ENCODE measurements at places on chromosomes 6 and 20.

GRCh38 chr6:14799928-14800327 is 445.9 kb upstream of the JARID2 start:
- peak; percentile 62 for DNase-seq

DNA sequence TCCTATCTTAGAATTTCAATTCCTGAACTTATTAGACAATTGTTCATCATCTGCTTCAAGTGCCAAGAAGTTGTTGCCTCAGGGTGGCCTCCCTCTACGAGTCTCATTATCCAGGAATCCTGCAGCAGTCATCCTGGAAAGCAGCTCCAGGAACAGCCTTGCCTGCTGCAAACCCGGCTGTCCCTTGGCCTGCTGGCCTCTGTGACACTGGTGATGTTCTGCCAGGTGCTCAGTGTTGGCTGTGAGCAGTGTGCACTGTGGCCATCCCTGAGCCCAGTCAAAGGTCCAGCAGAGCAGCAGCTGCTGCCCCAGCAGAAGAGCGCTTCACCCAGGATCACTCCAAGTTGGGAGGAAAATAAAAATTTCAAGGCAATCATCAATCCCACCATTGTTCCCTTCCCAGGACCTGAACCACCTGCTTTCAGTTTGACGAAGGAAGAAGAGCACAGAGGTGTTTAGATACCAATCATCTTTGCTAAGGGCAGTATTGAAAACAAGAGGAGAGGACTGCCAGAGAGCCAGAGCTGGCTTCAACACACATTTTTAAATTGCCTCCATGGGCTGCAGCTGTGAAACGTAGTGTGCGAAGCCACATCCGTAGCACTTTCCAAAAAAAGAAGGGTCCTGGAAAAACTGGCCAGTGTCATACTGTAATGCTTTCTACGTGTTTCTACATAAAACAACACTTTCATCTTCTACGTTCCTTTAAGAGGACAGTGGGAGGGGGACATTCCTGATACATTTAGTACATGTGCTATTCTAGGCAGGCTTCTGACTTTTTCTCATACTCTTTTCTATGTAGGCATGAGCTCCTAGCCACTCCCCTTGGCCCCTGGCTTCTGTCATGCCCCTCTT is 7.2 kb upstream of the FAM50B start:
- peak; percentile 79 for DNase-seq

DNA sequence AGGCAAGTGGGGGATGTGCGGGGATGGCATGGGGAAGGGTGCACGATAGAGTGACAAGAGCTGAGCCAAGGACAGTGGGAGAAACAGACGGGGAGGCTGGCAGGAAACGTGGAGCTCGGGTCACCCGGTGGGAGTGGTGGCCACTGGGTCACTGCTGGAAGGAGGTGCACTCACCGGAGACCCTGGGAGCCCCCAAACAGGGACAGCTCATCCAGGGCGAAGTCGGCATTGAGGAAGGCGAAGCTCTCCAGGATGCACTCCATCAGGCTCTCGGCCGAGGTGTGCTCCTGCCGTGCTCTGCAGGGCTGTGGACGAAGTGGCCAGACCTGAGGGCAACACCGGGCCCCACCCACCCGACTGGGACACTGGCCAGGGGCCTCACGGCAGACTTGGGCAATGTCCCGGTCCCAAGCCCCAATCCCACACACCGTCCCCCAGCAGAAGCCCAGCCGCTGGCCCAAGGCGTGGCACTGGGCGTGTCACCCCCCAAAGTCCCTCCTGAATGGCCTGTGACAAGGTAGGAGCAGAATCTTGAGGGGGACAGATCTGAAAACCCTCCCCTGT is 87.3 kb downstream of the PTPN1 start:
- DNase-seq, result no peak

DNA sequence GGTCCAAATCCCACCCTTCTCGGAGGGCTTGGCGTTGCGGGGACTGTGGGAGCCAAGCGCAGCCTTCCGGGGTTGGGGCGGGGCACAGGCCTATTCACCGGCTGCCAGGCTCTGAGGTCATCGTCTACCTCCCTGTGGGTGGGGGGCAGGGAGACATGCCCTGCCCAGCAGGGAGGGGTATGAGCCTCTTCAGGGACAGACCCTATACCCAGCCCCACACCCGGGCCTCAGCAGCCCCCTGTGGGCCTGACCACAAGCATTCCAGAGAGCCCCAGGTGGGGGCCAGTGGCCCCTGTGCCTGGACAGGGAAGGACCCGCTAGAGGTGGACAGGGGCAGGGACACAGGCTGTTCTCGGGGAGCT is 11.6 kb downstream of the LAMA5 start:
- no peak for DNase-seq

DNA sequence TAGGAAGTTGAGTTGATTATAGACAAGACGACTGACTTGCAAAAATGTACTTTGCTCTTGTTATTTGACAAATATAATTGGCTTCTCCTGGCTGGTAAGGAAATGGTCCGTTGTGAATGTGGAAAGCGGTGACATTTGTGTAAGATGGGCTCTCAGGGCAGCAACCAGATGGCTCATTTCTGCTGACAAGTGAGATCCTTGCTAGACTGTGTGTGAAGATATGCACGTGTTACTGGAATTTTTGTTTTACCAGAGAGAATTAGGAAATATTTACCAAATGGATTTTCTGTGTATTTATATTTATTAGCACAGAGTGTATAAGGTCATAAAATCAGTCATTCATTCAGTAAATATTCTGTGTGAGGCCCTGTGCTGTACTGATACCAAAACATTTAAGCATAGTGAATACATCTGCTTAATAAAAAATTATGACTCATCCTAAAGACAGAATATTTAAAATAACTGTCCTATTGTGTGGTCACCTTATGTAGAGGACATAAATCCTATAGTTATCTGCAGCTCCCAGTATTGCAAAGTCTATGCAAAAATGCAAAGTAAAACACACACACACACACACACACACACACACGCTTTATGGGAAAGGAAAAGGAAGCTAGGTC is 109.9 kb upstream of the ASF1A start:
- no peak for DNase-seq

DNA sequence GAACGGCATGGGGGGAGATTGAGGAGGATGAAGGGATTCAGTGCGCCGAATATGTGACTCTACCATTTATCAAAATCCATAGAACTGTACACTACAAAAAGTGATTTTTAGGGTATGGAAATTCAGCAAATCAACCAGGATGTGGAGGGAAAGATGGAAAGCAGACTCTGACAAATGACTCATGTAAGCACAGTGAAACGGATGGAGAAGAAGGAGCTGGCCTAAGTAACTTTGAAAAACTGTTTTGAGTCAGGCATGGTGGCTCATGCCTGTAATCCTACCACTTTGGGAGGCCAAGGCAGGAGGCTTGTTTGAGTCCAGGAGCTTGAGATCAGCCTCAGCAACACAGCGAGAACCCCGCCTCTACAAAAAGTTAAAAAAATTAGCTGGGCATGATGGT is 39.2 kb downstream of the MUC22 start:
- no peak for DNase-seq

DNA sequence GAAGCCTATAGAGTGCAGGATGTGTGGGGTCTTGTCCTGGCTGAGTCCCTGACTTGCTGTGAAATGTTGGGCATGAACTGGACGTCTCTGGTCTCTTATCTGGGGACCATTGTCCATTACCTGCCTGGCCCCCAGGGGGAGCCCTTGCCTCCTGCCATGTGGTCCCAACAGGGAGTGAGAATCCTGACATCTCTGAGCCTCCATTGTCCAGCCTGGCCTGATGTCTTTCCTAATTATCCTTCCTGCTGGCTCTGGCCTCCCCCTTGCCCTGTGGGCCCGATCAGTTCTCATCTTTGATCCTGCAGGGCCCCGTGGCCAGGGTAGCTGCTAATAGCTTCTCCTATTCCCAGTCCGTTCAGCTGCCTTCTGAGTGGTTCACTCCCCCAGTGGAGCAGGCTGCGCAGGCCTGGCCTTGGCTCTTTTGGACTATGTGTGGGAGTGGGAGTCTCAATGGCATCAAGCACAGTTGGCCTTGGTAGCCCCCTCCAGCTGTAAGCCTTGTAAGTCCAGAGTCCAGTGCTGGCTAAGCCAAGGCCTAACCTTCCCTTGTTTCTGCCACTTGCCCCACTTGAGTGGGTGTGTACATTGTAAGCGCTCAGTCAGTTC is 77.9 kb upstream of the RALY start:
- DNase-seq, result no peak

DNA sequence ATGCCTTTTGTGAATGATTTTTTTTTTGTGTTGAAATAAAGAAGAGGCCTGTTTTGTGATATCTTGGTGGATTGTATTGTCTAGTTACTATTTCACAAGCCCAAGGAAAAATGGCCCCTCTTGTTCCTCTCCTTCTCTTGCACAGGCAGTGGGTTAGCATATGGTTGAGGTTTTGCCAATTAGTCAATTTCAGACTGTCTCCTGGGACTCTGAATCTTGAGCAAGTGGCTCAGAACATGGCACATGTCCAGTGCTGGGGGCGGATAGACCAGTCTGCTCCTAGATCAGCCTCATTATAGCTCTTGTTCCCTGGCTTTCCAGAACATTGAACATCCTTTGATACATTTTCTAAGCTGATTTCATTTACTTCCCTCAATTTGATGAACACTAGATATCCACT is 589.2 kb downstream of the PHF3 start:
- DNase-seq, result no peak

DNA sequence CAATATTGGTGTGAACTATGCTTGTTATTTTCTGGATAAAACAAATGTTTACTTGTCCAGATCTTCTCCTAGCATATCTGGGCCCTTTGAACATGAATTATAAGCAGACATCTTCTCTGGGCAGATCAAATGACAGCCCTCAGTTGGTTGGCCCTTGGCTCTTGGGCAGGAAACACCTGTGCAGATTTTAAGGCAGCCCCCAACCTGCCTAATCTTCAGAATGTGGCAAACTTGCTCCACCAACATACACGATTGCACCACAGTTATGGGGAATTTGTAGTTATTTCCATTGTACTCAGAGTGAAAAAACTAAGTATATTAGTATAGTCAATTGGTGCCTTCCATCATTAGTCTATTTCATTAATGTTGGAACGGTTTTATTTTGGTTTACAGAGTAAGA is 94.9 kb upstream of the KCNK16 start:
- no peak for DNase-seq

DNA sequence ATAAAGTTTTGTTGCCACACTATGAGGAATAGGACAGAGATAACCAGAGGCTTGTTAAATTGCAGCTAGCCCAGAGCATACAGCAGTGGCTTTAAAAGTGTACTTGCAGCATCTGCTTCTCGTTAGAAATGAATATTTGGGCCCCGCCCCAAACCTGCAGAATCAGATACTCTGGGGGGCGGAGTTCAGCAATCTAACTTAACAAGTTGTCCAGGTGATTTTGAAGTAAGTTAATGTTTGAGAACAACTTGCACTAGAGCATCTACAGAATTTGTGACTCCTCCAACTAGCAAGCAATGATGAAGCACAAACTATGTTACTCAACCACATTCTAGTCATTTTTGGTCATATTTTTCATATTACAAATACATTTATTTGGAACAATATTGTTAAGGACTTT is 10.6 kb upstream of the SUPT3H start:
- DNase-seq, result peak; percentile 26

GRCh38 chr6:157726892-157727628 is 96.0 kb upstream of the SNX9 start:
- no peak for DNase-seq

- DNase-seq, result peak; percentile 29
Observed at GRCh38 chr6:45712786-45713185, 302.9 kb downstream of the CLIC5 start.

GRCh38 chr20:49310705-49311104 is 32.8 kb upstream of the ZNFX1 start:
- no peak for DNase-seq

GRCh38 chr20:10625641-10626040 is 48.2 kb downstream of the JAG1 start:
- no peak for DNase-seq

DNA sequence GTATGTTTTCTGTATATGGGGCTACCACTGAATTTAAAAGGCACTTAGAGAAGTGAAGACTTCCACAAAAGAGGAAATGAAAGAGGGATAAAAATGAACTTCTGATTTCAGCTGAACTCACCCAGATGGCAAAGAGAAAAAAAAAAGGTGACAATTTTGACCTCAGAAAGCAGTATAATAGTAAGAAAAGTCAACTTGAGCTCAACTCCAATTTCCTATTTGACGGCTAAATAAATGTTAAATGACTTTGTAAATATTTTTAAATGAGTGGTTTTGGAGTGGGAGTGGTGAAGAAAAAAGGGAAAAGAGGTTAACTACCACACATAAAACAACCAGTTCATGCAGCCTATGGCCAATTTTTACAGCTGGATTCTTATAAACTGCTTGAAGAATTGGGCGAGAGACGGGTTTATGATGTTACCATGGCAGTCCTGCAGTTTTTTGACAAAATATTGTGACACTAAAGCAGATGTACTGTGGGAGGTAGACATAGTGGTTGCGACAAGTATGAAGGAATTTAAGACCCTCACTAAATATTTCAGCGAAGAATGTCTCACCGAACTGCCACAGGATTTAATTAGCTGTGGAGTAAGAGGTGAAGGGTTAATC is 49.8 kb upstream of the ADTRP start:
- DNase-seq, result no peak

DNA sequence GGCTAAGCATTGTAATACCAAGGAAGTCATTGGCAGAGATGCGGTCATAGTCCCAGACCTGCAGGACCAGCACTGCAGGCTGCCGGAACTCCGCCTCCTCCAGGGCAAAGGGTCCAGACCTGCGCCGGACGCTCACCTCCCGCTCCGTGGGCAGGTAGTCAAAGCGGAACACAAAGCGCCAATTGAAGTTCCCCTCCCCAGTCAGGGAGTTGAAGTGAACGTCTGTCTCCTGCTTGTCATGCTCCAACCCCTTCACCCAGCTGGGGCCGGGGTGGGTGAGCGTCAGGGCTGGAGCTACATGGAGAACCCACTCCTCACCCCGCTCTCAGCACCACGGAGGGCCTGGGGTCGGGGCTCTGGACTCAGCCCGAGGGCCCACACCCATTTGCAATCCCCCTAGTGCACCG is 18.2 kb downstream of the ERGIC3 start:
- DNase-seq, result no peak

DNA sequence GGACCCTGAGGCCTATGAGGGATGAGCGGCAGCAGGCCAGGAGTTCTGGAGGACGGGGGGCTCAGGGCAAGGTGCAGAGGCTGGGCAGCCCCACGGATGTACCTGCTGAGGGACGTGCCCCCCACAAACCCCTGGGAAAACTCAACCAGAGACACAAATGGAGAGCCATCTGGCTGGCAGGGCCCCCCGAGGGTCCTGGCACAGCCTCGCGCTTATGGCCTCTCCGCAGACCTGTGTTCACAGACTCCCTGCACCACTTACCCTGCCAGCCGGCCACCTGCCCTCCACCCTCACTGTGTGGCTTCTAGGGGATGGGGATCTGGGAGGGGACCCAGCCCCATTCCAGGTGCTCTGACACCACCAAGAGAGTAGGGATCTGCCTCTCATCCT is 3.4 kb upstream of the ZBTB46 start:
- DNase-seq, result no peak

Measured in astrocyte (in vitro differentiated cells and primary cell).